A549 treated with CpdA at 1 μM for 4 hours (cell line): ENCODE measurements at places on chromosomes 11 and 22. TPM values are rescaled to one million over a fixed set of nuclear protein-coding genes. Genes with fewer than 3 reads are reported as not detected.

RFPL3 gene
- total RNA-seq = not detected in 5 replicates

SLN gene
- 0.41 to 1.6 TPM (median 0.96 TPM) in 5 replicates for total RNA-seq

NXPE2 gene
- total RNA-seq = not detected in 5 replicates

LRRC4C gene
- not detected in 5 replicates for total RNA-seq

MMP1 gene
- 0.96 to 1.7 TPM (median 1.2 TPM) in 5 replicates for total RNA-seq

OR5B12 gene
- total RNA-seq = not detected in 5 replicates

SUSD2 gene
- total RNA-seq = 49.2 to 65.0 TPM (median 59.3 TPM) in 5 replicates

OR56A5 gene
- total RNA-seq = not detected in 5 replicates

MDK gene
- total RNA-seq = 14.0 to 23.4 TPM (median 21.1 TPM) in 5 replicates

AIFM3 gene
- total RNA-seq = 2.0 to 4.6 TPM (median 3.5 TPM) in 5 replicates

FIBIN gene
- total RNA-seq = not detected in 5 replicates

ACRV1 gene
- total RNA-seq = not detected in 5 replicates

FZD4 gene
- 1.1 to 1.7 TPM (median 1.3 TPM) in 5 replicates for total RNA-seq

PHLDA2 gene
- 96.6 to 156 TPM (median 147 TPM) in 5 replicates for total RNA-seq
